ENCODE measurements at places on chromosomes 7 and 10. TPM values are rescaled to one million over a fixed set of nuclear protein-coding genes. Genes with fewer than 3 reads are reported as not detected.

DNA sequence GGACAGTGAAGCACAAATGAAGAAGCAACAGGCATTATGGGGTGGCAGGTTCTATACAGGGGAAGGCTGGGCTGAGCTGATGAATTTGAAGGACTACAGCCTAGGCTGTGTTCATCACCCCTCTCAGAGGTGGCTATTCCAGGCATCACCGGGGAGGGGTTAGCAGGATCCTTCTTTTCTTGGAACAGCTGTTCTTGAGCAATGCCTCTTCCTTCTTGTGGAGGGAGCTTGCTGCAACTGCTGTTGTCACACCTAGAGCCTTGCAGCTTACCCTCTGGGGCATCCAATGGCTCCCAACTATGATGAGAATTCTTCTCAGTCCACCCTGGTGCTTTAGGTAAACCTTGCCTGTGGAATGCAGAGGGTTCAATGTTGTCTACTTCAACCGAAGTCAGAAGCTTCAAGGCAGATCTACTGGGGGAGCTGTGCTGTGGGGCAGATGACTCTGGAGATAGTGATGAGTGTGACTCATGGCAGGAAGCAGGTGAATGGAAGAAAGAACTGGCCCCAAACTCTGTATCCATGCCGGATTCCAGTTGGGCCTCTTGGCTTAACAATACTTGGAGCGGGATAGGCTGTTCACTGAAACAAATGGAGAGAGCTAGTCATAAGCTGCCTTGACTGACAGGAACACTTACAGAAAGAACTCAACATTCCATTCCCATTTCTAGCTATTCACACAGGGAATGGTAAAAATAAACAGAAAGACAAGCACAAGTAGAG, 21.5 kb upstream of the PPP3CB start:
- H3K27ac ChIP-seq, result no peak overlapping the region
- no peaks in the 10 kb centered on the region for H3K27me3 ChIP-seq
- H3K36me3 ChIP-seq, result peaks cover 7% of the 10 kb centered on the region
- no peak overlapping the region for H3K4me3 ChIP-seq
- H3K4me1 ChIP-seq, result no peaks in the 10 kb centered on the region

The OR2A7 gene
- total RNA-seq, result 59.0 TPM

DNA sequence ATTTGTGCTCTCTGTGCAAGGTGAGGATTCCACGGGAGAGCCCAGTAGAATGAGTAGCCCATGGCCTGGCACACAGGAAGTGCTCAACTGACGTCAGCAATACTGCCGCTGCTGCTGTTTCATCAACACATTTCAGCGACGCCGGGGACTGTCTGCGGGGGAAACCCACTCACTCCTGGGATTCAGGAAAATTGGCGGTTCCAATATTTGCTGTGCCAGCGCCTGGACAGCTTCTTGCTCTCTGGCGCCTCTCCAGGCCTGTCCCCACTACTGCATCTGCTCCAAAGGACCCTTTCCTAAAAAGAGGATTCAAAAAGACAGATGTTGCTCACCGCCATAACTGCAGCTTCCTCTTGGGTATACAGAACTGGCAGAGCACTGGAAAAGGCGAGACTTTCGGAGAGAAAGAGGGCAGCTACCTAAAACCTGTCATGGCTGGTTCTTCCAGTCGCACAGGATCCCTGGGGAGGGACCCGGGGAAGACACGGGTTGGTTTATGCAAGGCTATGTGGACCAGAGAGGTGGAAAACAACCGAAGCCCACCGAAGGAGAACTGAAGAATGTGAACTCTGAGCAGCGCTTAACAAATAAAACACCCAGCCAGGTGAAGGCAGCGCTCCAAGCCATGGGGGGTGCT, 39.7 kb upstream of the ENO4 start:
- H3K27ac ChIP-seq, result no peak overlapping the region
- no peak for DNase-seq
- H3K36me3 ChIP-seq, result no peaks in the 10 kb centered on the region
- H3K4me1 ChIP-seq, result no peaks in the 10 kb centered on the region
- H3K27me3 ChIP-seq, result no peaks in the 10 kb centered on the region

DNA sequence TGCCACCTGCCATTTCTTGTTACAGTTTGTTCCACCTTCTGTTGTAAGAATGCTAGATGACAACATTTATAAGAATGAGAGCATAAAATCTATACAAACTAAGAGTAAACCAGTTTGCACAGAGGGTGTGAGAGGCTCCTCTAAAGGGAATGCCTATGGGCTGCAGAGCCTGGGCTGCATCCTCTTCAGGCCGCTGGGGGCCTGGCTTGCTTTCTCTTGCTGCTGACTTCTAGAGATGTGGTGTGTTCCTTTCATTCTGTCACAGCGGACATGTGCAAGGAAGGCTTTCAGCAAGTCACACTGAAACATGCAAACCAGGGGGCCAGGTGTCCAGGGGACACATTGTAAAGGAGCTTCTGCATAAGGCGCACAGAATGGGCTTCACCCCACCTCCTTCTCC, 7.1 kb upstream of the ATP6V1F start:
- DNase-seq, result no peak
- H3K4me1 ChIP-seq, result no peaks in the 10 kb centered on the region
- no peak overlapping the region for H3K27ac ChIP-seq
- H3K27me3 ChIP-seq, result no peaks in the 10 kb centered on the region

The CALML3 gene
- not detected for total RNA-seq
